Breast epithelium (tissue), 4 donors: ENCODE measurements at places on chromosomes 7 and 10. TPM values are rescaled to one million over a fixed set of nuclear protein-coding genes. Genes with fewer than 3 reads are reported as not detected.

Gene SCIN
- total RNA-seq = 4.7 TPM

DNA sequence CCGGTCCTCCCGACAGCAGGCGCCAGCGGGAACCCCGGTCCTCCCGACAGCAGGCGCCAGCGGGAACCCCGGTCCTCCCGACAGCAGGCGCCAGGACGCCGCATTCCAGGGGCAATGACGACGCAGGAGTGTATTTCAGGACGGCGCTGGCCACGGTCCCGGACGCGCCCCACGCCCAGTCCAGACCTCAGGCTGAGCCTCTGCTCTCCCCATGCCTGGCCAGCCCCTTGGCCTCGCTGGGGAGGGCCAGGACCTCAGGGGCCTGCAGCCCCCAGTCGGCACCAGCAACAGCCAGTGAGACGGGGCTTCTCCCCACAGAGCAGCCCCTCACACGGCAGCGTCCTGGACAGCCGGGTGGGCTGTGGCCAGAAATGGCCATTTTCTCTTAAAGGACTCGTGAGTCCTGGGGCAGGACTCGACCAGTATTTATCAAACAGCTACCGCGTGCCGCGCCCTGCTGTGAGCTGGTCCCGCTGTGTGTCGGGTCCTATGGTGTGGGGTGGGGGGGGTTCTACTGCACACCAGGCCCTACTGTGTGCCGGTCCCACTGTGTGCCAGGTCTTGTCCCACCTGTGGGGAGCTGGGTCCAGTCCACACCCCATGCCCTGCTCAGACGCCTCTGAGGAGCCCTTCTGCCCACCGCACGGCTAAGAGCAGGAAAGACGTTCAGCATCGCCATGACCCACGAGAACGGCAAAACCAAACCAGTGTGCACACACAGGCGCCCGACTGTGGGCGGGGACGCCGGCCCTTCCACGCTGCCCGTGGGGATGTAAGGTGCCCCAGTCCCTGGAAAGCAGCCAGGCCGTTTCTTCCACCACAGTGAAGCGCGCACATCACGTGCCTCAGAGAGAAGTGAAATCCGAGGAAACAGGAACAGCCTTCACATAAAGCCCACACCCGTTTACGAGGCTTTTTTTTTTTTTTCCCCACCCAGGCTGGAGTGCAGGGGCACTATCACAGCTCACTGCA is 33.3 kb downstream of the GET4 start:
- no peaks in the 10 kb centered on the region for H3K27me3 ChIP-seq
- no peak for DNase-seq
- no peak overlapping the region for H3K27ac ChIP-seq

Gene SORBS1
- 156 TPM for total RNA-seq

DNA sequence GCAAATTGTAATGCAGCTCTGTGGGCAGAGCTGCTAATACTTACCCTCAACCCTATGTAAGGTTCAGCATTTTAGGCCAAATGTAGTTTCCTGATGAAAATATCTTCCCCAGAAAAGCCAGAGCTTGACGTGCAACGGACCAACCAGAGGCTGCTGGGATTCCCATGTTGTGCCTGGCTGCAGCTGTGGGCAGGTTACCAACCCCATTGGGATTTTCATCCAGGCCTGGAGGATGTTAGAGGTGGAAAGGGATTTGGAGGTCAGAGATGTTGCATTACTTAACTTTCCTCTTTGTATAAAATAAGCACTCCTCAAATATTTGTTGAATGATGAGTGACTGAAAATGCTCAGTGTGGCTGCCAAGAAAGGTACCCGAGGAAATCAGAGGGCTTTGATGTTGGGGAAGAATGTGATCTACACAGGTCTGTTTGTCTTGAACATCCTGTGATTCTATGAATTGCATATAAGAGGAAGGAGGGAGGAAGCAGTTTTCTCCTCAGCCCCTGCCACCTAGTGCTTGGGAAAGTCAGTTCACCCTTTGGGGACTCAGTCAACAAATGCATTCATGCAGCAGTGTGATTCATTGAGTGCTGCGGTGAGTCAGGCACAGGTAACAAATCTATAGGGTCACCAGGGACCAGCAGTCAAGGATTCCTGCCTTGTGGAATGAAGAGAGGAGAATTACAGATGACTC is 487.2 kb downstream of the RPS24 start:
- no peaks in the 10 kb centered on the region for H3K36me3 ChIP-seq
- no peaks in the 10 kb centered on the region for H3K27me3 ChIP-seq
- H3K4me1 ChIP-seq = no peaks in the 10 kb centered on the region

- no peaks in the 10 kb centered on the region for H3K36me3 ChIP-seq
- no peaks in the 10 kb centered on the region for H3K4me1 ChIP-seq
- peak overlapping the region; percentile 22 for H3K4me3 ChIP-seq
- H3K27me3 ChIP-seq = no peaks in the 10 kb centered on the region
Measured at GRCh38 chr10:18400201-18400905, 251.0 kb downstream of the NSUN6 start.

Gene WNT2
- 2.4 TPM for total RNA-seq

DNA sequence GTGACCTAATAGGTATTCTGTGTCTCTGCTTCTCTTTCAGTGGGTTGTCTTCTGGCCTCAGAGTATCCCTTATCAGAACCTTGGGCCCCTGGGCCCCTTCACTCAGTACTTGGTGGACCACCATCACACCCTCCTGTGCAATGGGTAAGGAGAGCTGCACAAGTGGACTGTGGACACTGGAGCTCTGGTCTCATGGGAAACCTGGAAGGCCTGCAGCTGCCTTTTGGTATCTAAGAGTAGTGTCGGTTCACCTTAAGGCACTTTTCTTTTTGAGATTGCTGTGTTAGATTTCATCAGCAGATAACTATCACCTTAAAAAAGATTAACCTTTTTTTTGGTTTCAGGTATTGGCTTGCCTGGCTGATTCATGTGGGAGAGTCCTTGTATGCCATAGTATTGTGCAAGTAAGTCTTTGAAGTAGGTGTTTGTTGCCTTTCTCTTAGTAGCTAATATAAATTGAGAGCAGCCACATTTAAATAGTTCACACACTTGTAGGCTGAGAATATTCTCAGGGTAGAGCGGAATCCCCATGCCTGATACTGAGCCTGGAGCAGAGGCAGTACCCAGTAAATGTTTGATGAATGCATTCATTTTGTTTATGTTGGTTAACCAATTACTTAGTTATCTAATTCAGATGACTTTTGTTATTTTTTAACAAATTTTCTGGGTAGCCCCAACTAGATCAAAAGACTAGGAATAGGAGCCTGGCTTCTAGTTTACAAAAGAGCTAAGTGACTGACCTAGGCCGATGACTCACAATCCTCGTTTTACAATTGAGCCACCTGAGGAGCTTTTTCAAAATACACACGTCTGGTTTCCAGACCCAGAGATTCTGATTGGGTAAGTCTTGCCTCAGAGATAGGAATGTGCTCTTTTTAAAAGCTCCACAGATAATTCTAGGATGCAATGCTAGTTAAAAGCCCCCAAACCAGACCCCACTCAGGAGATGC is 3.6 kb downstream of the TMEM254 start:
- H3K4me1 ChIP-seq = no peaks in the 10 kb centered on the region
- H3K27ac ChIP-seq = no peak overlapping the region
- no peak for DNase-seq
- H3K36me3 ChIP-seq = no peaks in the 10 kb centered on the region
- H3K4me3 ChIP-seq = no peak overlapping the region
- no peaks in the 10 kb centered on the region for H3K27me3 ChIP-seq

GRCh38 chr7:151133986-151134742 is 33.3 kb downstream of the GBX1 start:
- no peaks in the 10 kb centered on the region for H3K27me3 ChIP-seq
- H3K4me3 ChIP-seq = no peak overlapping the region
- H3K27ac ChIP-seq = no peak overlapping the region
- H3K36me3 ChIP-seq = peaks cover 7% of the 10 kb centered on the region
- no peak for DNase-seq
- H3K4me1 ChIP-seq = no peaks in the 10 kb centered on the region
